ENCODE measurements at places on chromosomes 16 and 17. TPM values are rescaled to one million over a fixed set of nuclear protein-coding genes. Genes with fewer than 3 reads are reported as not detected.

The FAM171A2 gene
- 0.32 TPM for total RNA-seq

The MC1R gene
- total RNA-seq = 5.8 TPM

The TLCD1 gene
- total RNA-seq = 8.0 TPM

The KRTAP4-1 gene
- not detected for total RNA-seq

The GFAP gene
- total RNA-seq = 0.34 TPM

The TMEM107 gene
- total RNA-seq = 18.7 TPM

The WSB1 gene
- total RNA-seq = 165 TPM

The TPSD1 gene
- not detected for total RNA-seq

The PRR29 gene
- total RNA-seq = 0.18 TPM

The CSH1 gene
- not detected for total RNA-seq

The SPIRE2 gene
- total RNA-seq = 1.9 TPM

Data from activated T-helper 2 cell treated with anti-CD3 and anti-CD28 coated beads, Interferon-gamma antibody, Interleukin-2, Interleukin-4, amounts not matched to agents 10 μg/mL and 5 μg/mL and 100 μg/mL, durations not matched to agents 14 hours and 24 hours and 36 hours (primary cell).